NCI-H187 treated with DMSO at 0.1 percent for 48 hours (cell line): ENCODE measurements at places on chromosomes 7 and 10.

- no peak for DNase-seq
Observed at GRCh38 chr7:76377186-76377918, 18.6 kb upstream of the YWHAG start.

DNA sequence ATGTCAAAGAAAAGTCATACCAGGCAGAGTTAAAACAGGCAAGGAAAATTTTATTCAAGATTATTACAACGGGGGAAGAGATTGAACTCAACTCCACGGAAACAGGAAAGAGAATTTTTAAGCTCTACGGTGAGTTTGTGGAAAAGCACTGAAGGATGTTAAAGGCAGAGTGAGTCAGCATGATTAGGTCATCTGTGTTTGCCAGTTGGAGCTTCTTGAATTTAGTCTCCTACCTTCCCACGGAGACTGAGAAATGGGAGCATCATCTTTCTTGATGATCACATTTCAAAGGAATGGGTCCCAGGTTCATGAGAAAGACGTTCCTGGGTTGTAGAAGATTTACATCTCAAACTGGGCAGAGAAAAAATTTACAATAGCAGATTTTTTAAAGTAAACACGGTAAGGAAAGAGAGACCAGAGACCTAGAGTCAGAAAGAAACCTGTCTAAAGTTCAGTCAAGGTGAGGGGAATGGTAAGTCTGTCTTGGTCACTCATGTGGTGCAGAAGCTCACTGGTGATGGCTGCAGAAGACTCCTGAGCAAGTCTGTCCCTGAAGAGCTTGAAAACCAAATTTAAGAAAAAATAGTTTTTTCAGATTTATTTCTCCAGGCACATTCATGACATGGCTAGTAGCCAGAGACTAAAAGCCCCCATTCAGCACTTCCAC is 516.9 kb upstream of the LRRN3 start:
- DNase-seq, result no peak

DNA sequence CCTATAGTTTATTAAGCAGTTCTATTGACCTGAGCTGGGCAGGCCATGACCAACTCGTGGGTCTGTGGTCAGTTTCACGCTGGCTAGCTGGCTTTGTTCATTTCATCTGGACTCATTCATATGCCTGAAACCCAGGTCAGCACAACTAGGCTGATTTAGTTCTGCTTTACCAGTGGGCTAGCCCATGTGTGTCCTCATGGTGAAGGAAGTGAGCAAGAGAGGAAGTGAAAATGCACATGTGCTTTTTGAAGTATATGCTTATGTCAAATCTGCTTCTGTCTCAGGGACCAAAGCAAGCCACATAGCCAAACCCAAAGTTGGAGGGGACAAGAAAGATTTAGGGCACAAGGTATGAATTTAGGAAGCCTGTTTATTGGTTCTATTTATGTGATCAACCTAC is 154.5 kb downstream of the RNF133 start:
- DNase-seq, result no peak

- no peak for DNase-seq
Observed at GRCh38 chr7:28854750-28855074, 103.4 kb downstream of the TRIL start.

DNA sequence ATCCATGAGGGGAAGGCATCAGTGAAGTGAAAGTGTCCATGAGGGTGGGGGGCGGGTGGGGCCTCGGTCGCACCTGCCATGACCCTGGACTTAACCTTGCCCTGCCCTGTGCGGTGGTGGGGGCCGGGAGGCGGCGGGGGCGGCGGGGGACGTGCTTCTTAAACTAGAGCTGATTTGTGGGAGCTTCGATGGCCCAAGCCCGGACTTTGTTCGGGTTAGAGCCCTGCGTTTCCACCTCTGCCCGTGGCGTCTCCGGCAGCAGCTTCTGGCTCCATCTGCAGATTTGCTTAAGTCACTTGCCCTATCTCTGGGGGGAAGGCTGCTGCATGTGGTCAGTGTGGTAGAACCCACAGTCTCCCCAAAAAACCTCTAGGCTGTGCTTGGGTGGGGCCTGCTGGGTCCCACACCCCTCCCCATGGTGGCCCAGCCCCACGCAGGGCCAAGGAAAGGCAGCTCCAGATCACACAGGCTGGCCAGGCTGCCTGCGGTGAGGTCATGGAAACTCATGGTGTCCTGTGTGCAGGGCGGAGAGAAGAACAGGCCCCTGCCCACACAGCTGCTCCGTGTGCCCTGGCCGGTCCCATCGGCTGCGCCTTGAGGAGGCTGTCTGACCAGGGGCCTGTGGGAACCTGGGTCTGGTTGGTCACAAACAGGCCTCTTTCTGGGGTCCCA is 93.2 kb downstream of the INPP5A start:
- no peak for DNase-seq

GRCh38 chr7:149161241-149161848 is 14.1 kb downstream of the ZNF398 start:
- DNase-seq, result no peak

GRCh38 chr10:12510984-12511383 is 161.6 kb downstream of the CAMK1D start:
- no peak for DNase-seq
